Activated naive CD4-positive, alpha-beta T cell (primary cell): ENCODE measurements at places on chromosomes 1 and 21.

- no peak for DNase-seq
These were observed 223.0 kb downstream of the PBX1 start for GRCh38 chr1:164781972-164782371.

DNA sequence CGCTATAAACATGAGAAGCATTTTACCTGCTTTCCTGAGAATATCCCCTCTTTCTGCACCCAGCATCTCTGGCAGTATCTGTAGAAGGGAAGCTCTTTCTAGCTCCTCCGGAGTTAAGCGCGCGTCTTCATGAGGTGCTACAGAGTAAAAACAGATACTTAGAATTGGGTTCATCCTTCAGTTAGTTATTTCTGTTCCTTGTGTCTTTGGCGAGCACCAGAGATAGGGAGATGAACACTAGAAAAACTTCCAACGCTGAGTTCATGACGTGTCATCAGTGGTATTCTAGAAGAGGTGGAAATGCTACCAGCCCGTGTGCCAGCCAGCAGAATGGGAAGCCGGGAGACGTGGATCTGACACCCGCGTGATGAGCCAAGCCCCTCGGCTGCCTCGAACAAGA, 2.1 kb downstream of the UTS2 start:
- DNase-seq, result no peak

DNA sequence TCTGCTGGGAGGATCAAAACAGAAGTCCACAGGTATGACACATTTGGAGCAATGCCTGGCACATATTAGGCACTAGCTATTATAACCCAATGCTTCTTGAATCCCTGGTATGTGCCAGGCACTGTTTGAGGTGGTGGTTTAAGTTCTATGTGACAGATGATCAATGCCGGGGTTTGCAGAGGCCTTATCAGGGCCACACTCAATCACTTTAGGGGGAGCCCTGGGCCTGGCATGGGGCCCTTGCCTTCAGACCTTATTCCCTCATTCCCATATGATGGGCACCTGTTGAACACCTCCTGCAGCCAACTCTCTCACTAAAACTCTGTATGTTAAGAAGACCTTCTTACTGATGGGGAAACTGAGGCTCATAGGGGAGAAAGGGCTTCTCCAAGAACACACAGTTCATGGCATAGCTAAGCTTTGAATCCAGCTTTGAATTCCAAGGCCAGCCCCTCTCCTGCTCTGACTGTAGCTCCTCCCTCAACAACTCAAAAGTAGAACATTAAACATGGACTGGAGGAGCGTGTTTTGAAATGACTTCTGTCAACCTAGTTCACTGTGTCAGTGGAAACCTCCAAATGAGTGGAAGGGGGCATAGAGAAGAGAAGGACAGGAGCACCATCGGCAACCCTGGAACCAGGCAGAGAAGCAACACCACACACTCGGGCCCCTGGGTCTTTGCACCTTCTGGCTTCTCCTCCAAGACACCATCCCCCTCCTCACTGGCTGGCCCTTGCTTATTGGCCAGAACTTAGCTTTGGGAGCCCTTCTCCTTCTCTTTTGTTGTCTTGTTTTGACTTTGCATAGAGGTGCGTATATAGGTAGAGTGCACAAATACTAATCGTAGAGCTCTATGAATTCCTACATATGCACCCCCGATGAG, 6.6 kb upstream of the IFFO2 start:
- no peak for DNase-seq

DNA sequence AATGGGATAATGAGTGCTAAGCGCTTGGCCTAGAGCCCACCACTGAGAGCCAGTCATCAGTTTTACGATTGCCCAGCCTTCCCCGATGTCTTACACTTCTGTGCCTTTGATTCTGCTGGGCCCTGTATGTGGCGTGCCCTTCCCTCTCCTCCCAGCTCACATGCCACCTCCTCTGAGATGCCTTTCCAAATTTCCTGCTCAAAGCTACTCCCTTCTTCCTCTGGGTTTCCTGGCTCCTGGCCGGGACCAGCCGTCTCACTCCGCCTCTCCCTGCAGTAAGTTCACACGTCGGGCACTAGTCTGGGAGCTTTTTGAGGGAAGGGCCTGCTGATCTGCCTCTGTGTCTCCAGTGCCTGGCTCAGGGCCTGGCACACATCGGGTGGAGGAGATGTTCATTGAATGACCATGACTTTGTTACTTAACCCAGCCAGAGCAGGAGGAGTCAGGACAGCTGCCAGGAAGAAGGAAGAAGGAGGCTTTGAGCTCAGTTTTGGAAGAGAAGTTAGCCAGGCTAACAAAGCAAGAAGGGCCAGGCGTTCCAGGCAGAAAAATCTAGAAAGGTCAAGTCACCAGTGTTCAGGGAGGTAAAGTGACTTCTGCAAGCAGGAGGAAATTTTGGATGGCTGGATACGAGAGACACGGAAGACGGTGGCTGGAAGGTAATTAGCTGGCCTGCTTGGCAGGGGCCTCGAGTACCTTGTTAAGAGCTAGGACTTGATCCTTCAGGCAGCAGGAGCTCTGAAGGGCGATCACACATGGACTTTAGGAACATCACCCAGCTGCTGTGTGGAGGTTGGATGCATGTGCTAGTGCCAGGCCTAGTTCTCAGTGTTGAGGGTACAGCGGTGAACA, 63.6 kb downstream of the EPHB2 start:
- DNase-seq, result no peak

GRCh38 chr1:239232921-239233320, 153.4 kb upstream of the CHRM3 start:
- no peak for DNase-seq

DNA sequence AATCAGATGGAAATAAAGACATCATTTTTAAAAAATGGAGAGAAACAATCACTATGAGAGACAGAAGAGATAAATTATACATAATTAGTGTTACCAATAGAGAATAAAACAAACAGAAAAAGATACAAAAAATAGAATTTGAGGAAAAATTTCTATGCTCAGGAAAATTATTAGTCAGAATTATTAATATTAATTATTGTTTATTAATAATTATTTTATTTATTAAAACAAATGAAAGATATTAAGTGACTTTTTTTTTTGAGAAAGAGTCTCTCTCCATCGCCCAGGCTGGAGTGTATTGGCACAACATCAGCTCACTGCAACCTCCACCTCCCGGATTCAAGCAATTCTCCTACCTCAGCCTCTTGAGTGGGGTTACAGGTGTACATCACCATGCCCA, 299.8 kb upstream of the NR5A2 start:
- DNase-seq, result no peak

- no peak for DNase-seq
These were observed 30.8 kb downstream of the ECE1 start for GRCh38 chr1:21259316-21260076.

GRCh38 chr1:178566187-178566586, 53.3 kb downstream of the TEX35 start:
- DNase-seq, result no peak

- DNase-seq, result no peak
These were observed 18.3 kb upstream of the PPIE start for GRCh38 chr1:39720094-39720999.

DNA sequence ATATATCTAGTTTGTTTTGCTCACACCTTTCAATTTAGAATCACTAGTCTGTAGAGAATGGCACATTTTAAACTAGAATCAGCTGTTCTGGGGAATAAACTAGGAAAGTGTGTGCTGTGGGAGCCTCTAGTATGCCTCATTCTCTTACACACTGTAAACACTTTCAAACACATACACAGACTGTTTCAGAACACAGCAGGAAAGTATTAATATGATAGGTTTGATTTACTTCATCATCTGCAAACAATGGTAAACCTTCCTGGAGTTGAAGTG, 67.1 kb upstream of the ABCG1 start:
- no peak for DNase-seq

DNA sequence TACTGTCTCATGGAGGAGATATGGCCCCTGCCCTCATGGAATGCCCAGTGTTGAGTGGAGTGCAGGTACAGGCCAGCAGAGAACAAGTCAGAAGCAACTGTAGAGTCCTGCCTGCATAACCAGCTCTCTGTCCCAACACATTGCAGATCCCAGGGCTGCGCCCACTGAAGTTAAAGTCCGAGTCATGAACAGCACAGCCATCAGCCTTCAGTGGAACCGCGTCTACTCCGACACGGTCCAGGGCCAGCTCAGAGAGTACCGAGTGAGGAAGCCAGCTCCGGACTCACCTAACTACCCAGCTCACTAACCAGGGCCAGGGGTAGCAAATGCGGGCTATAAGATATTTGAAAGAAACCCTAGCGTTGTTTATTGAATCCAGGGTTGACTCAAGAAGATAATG, 59.1 kb upstream of the CNTN2 start:
- DNase-seq, result no peak

- no peak for DNase-seq
These were observed 8.3 kb upstream of the SYT14 start for GRCh38 chr1:209929751-209930150.

GRCh38 chr1:64517640-64518039, 47.7 kb downstream of the CACHD1 start:
- DNase-seq, result no peak

GRCh38 chr1:192812420-192813209, 3.8 kb downstream of the RGS2 start:
- no peak for DNase-seq

DNA sequence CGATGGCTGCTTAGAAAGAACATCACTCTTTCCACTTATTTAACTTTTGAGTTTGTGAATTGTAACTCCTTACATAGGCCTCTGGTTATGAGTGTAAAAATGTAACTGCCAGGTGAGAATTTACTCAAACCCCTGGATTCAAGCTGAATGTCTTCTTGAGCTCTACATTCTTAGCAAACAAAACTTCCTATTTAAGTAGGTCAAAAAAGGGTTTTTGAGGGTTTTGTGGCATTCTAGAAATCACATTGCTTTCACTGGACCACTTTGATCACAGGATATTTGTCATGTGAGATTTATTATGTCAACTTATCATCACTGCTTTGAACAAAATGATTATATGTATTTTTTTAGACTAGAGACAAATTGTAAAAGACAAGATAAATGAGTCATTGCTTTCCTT, 5.7 kb downstream of the IL23R start:
- no peak for DNase-seq

DNA sequence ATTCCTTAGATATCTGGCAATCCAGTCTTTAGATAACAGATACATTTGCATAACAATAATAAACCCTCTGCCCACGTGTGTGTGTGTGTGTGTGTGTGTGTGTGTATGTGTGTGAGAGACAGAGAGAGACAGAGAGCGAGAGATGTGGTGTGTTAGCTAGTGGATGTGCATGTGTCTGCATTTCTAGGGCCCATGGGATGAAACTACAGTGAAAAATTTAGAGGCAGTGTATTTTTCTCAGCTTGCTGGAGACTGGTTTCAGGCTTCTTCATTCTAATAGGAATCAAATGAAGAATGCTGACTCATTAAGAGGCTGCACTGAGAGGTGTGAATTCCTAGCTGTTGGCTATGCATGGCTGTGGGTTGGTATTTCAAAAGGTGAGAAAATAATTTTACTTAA, 303.2 kb downstream of the LMX1A start:
- no peak for DNase-seq

- no peak for DNase-seq
These were observed 45.3 kb upstream of the GJB5 start for GRCh38 chr1:34709547-34709946.

DNA sequence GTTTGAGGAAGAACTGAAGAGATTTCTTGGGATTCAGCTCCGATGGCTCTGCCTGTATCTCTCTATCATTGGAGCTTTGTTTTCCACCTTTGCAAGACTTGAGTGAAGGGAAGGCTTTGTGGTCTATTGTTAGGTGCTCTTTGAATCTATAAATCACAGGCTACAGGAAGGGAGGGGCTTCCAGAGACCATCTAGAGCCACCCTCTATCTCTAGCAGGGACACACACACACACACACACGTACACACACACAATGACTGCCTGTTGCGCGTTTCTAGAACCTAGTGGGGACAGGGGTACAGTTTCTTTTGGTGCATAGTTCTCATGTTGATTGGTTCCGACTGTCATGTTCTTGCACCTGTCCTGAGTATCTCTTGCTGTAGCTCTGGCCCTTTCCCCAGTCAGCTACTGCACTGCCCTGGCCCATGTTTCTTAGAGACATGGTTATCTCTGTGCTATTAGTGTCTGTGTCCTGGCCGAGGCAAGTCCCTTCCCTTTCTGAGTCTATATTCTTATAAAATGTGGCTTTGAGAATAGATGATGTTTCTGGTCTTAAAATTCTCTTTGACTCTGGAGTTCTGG, 60.7 kb downstream of the MAN1C1 start:
- peak; percentile 15 for DNase-seq

GRCh38 chr1:204520834-204521709, 4.9 kb downstream of the MDM4 start:
- DNase-seq, result no peak

DNA sequence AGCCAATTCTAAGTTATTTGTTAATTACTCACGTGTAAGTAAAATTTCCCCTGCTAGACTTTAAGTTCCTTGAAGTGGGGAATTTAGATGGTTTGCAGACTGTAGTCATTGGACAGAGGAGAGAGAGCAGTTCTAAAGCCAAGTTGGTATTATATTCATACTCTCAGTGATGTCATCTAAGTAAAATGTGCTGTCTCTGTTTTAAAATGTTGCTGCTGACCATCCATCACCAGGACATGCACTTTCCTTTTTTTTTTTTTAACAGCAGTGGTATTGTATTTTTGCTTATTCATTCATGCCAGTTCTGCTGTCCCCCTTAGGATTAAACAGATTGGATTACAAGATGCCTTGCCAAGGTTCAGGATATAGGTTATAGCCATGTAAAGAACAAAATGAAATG, 2.3 kb downstream of the TTLL7 start:
- no peak for DNase-seq

DNA sequence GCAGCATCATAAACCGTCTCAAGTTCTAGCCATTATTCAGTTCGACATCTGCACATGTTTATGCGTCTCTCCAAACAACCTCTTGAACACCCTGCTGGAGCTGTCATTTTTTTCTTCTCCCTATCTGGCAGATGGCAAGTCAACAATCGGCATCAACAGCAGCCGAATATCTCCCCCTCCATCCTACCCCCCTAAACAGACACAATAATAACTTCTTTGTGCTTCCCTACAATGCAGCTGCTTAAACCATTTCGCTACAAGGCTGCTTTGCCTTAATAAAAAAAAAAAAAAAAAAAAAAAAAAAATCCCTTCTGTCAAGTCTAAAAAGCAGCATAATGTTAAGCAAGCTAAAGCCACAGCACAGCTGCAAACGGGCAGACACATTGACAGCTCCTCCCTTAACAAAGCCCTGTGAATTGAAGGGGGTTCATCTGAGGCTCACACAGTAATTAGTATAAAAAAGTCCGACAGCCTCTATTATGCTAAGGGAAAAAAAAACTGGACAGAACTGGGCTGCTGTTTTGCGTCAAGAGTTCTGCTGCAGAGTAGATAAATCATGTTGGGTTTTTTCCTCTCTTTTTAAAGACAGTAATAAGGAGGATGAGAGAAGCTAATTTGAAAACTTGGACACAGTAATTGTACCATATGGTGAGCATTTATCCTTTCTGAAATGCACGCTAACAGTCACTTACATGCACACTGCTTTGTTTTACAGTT, 136.4 kb downstream of the AKT3 start:
- no peak for DNase-seq
